ENCODE measurements at places on chromosomes 3 and 15.

- no peaks in the 10 kb centered on the region for H3K36me3 ChIP-seq
- DNase-seq: no peak
- no peaks in the 10 kb centered on the region for H3K27me3 ChIP-seq
- H3K4me1 ChIP-seq: peaks cover 13% of the 10 kb centered on the region
- no peak overlapping the region for H3K4me3 ChIP-seq
These were observed 35.2 kb downstream of the NCEH1 start for GRCh38 chr3:172675441-172676193.

- H3K4me1 ChIP-seq: peaks cover 2% of the 10 kb centered on the region
- H3K27me3 ChIP-seq: no peaks in the 10 kb centered on the region
- H3K36me3 ChIP-seq: peaks cover under 1% of the 10 kb centered on the region
- DNase-seq: no peak
- no peak within 1 kb of the TSS for H3K27ac ChIP-seq
These were observed at the start of gene MUSTN1 for GRCh38 chr3:52834871-52835501. MUSTN1 (minus strand) TSS chr3:52835019; CDS start chr3:52834948, 71 bp downstream.

- no peak overlapping the region for H3K27ac ChIP-seq
- peaks cover 3% of the 10 kb centered on the region for H3K36me3 ChIP-seq
- peaks cover 10% of the 10 kb centered on the region for H3K4me1 ChIP-seq
- H3K4me3 ChIP-seq: no peak overlapping the region
These were observed 73.1 kb downstream of the TFG start for GRCh38 chr3:100782348-100782747.

DNA sequence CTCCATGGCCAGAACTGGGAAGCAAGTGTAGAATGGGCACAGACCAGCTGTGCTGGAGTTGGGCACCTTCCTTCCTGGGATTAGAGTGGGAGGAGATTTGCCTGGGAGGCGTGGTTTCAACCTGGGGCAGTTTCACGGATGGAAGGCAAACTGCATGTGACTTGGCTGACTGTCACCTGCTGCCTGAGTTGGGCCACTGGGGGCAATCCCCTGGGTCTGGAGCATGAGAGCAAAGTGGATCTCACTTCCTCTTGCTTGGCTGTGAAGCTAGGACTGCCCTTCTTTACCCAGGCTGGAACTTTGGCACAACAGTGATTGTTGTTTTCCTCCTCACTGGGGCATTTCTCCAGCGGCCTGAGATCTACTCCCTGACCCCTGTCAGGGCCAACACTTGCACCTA lies 1247.0 kb upstream of the EPHA6 start:
- H3K36me3 ChIP-seq: peaks cover 16% of the 10 kb centered on the region
- peaks cover 11% of the 10 kb centered on the region for H3K4me1 ChIP-seq
- no peak overlapping the region for H3K4me3 ChIP-seq
- no peak overlapping the region for H3K27ac ChIP-seq

- H3K36me3 ChIP-seq: peaks cover 2% of the 10 kb centered on the region
- H3K4me3 ChIP-seq: peak overlapping the region; percentile 9
- H3K27me3 ChIP-seq: no peaks in the 10 kb centered on the region
- H3K27ac ChIP-seq: peak overlapping the region; percentile 31
- no peak for DNase-seq
These were observed 2.4 kb downstream of the PML start for GRCh38 chr15:73996939-73997338.
